ENCODE measurements at places on chromosomes 11 and 22.
A peak's percentile ranks its signal among the peaks of the same experiment; 100 is the strongest.

- DNase-seq = no peak
Observed at GRCh38 chr11:125264100-125265022, 99.8 kb downstream of the PKNOX2 start.

DNA sequence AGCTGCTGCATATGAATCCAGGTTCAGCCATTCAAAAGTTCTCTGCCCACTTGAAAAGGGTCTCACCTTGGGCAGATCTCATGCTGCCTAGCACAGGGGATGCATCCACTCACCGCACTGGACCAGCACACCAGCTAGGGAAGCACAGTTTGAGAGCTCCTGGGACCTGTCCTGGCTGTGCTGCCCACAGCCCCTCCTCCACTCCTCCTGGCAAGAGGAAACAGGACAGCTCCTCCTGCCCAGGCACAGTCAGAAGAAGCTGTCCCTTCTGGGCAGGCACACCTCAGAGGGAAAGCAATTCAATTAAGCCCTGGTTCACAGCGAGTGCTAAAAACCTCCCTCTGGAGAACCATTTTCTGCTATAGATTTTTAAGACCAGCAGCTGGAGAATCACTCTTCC is 146.7 kb downstream of the ST3GAL4 start:
- DNase-seq = no peak

GRCh38 chr11:30009060-30009459 is 7.8 kb downstream of the KCNA4 start:
- DNase-seq = no peak

DNA sequence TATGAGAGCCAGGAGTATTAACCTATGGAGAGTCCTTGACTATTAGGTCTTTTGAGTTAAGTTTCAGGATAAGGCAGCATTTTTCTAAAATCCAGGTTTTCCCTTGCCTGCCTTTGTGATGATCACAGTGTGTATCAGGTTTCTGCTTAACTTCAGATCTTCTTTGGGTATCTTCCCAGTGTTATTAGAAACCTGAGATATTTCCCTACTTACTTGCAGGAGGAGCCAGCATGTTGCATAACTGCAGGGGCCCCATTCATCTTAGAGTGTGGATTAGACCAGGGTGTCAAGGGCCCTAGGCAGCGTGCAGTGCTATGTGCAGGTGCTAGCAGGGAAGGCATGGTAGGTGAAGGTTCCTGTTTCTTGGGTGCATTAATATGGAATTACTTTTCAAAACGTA is 69.5 kb downstream of the ZNRF3 start:
- DNase-seq = no peak

DNA sequence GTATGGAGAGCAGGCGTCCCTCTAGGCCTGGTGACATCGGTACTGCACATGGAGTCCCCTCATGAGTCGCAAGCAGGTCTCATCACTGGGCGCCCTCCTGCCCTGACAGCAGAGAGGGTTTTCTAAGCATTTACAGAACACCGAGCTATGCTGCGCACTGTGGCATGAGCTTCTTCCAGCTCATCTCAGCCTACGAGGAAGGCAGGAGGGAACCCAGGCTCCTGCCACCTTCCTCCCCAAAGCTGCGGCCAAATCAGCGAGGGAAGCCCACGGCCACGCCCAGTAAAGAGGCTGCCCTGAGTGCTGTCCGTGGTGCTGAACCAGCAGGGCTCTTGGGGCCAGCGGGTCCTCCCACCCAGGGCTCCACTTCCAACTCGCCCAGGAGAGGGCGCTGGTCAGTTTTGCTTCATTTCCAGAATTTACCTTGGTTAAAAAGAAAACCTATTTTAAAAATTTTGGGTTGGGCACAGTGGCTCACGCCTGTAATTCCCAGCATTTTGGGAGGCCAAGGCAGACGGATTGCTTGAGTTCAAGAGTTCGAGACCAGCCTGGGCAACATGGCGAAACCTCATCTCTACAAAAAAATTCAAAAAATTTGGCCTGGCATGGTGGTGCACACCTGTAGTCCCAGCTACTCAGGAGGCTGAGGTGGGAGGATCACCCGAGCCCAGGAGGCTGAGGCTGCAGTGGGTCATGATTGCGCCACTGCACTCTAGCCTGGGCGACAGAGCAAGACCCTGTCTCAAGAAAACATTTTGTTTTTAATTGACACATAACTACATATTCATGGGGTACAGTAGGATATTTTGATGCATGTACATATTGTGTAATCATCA is 34.2 kb downstream of the PHF21B start:
- peak; percentile 62 for DNase-seq

DNA sequence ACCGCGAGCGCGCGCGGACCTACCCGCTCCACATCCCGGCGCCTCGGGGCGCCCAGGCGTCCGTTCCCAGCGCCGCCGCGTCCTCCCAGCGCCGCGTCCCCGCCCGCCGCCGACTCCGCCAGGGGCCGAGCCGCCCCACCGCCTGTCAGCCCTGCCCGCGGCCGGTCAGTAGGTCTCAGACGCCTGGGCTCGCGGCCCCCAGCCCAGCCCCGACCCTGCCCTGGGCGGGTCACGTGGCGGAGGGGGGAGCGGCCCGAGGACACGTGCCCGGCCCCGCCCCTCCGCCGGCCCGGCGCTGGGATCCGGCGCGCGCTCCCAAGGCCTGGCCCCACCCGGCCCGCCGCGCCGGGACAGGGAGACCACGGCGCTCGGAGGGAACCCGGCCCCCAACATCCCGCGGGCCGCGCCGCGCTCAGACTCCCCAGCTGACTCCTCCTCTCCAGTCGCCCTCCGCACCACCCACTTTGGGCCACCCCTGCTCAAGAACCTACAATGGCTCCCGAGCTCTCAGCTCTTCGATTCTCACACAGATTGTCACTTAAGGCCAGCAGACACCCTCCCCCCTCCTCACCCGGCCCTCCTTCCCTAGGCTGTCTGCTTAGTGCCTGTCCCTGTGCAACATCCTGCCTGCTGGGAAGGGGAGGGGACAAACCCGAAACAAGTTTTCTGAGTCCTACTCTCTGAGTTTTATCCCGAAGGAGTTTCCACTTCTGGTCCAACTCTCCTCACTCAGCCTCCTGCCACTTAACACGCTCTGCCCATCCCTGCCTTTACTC is at the start of gene RAB3IL1:
TSS of gene RAB3IL1 (minus strand) at position 233 of the 776 bp plus-strand sequence. CDS start at position 34, 199 bp downstream.
- DNase-seq = peak; percentile 23

- no peak for DNase-seq
Observed at GRCh38 chr11:113329725-113330124, 15.3 kb downstream of the TTC12 start.

- peak; percentile 92 for DNase-seq
Observed at GRCh38 chr11:57335343-57336110, at the start of gene SSRP1. TSS of gene SSRP1 (minus strand) at chr11:57335892. CDS start at chr11:57335121, 771 bp downstream.

GRCh38 chr11:60964801-60965200 is 6.7 kb upstream of the CD6 start:
- no peak for DNase-seq

GRCh38 chr11:94526645-94527438 is 14.6 kb downstream of the C11orf97 start:
- DNase-seq = no peak

DNA sequence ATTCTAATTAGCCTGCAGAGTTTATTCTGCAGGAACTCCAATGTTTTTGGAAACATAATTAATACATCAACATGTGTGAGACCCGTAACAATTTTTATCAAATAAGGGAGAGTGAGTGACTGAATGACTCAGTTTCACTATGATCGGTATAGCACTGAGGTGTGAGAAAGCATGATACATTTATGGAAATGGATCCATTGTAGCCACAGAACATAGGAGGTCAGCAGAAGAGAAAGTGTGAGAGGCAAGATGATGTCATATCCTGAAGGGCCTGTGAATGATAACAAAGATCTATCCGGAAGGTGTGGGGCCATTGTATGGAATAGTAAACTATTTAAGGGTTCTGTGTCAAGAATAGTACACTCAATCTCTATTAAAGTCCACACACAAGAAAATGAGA is 1406.1 kb upstream of the TENM4 start:
- no peak for DNase-seq

GRCh38 chr22:38748487-38749136 is 7.2 kb downstream of the SUN2 start:
- no peak for DNase-seq

GRCh38 chr22:29149841-29150555 is 55.7 kb upstream of the EMID1 start:
- no peak for DNase-seq

DNA sequence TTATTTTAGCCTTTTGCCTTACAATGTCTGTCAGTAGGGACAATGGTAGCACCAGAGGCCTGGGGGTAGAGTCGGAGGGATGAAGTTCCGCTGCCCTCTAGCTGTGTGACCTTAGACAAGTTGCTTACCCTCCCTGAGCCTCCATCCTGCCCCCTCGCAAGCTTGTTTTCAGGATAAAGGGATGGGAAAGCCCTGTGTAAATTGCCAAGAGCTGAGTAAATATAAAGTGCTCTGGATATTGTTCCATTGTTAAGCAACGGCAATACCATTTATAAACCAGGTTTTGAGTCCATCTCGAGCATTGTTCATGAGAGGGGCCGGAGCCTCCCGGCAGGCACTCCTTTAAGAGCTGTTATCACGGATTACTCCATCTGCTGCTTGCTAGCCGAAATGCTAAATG is 72.9 kb downstream of the ZBTB16 start:
- DNase-seq = no peak

DNA sequence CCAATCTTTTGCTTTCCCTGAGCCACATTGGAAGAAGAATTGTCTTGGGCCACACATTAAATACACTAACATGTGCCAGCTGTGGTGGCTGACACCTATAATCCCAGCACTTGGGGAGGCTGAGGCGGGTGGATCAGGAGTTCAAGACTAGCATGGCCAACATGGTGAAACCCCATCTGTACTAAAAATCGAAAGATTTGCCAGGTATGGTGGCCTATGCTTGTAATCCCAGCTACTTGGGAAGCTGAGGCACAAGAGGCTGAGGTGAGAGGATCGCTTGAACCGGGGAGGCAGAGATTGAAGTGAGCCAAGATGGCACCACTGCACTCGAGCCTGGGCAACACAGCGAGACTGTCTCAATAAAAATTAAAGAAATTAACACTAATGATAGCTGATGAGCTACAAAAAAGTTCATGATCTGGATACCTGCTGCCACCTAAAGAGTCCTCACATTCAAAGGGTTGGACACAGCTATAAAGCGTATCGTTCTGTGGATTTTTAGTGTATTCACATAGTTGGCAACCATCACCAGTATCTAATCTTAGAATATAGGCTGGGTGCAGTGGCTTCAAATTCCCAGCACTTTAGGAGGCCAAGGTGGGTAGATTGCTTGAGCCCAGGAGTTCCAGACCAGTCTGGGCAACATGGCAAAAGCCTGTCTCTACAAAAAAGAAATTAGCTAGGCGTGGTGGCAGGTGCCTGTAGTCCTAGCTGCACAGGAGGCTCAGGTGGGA is 3.4 kb upstream of the LDHC start:
- no peak for DNase-seq

GRCh38 chr11:123188508-123189165 is 6.4 kb downstream of the CLMP start:
- peak; percentile 16 for DNase-seq

DNA sequence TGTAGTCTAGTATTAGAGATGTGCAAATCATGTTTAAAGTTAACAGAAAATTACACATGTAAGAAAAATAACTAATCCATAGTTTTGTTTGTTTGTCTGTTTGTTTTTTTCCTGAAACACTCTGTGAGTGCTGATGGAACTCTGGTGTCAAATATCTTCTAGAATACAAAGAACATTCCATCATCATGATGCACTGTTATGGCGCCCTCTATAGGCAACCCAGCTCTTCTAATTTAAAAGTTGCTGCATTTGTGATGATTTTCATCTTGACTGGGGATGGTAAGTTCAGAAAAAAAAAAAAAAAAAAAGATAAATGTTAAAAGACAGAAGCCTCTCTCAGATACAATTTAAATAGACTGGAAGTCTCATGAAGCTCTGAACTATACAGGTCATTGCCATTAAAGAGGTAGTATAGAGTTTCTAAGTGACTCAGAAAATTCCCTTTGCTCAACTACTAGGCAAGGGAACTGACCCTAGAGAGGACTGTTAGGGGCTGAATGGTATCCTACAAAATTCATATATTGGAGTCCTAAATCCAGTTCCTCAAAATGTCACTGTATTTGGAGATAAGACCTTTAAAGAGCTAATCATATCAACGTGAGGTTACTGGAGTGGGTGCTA is 597.2 kb upstream of the ANO3 start:
- DNase-seq = peak; percentile 2

DNA sequence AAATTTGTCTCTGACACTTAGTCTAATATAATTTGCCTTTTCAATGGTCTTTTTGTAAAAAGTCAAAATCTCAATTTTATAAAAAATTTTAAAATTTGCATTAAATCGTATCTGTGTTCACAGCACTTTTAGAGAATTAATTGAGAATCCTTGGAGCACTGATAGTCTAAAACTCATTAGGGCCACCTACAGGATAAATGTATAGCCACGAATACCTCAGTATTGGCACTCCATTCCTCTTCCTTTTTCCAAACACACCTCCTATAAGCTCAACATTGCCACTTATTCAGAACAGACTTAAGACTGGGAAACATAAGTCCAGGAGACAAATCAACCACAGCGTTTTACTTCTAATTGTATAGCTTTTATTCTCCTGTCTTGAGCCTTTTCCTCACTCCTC is 776.0 kb upstream of the ARHGAP42 start:
- DNase-seq = no peak

DNA sequence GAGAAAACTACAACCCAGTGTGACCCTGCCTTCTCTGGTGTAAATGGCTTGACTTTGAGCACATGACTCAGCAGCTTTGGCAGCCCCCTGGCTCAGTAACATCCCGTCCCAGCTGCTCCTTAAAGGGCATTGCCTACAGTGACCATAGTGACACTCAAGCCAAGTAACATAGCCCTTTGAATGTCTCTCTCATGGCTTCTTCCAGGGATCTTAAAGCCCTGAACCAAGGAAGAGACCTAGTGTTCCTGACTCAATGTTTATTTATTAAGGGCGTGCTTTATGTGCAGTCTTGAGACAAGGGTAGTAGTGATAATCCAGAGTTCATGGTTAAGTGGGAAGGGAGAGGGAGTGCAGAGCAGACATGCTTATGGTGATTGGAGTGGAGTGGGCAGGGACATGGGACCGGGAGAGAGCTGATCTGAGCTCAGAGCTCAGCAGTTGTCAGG is 125.7 kb downstream of the PARVA start:
- no peak for DNase-seq

DNA sequence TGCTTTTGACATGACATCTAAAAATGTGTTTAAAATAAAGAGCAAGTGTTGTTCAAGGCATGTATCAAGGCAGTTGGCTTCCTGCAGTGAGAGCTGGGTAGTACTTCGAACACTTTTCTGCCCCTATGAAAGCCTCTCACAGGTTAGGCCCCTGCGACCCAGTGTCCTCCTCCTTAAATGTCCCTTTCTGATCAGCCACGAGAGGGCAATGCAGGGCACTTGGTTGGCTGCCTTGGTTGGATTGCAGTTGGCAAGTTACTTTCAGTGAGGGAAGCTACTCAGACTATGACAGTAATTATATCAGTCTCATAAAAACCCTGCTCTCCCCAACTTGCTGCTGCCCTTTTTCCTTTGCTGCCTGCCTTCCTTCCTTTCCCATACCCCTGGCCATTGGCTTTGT is 743.8 kb downstream of the NTM start:
- DNase-seq = peak; percentile 37

DNA sequence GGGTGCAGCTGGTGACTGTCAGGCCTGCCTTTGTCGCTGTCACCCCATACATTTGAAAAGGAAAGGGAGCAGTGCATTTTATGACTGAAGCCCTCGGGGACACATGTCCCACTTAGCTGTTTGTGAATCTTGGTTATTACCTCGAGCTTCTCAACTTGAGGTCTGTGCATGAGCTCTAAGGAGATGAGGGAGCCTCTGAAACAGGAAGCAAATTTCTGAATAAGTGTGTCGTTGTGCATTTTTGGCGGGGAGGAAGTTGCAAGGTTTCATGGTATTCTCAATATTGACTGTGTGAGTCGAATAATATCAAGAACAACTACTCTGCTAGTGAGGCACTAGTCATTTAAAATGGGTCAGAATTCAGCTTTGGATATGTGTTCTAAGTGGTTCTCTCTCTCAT is 149.7 kb upstream of the PLET1 start:
- no peak for DNase-seq
